Stimulated activated CD4-positive, alpha-beta T cell treated with anti-CD3 and anti-CD28 coated beads, TNF-alpha, amount 100 ng/mL, for 4 hours (primary cell): ENCODE measurements at places on chromosomes 12 and 14.

- DNase-seq = no peak
Measured at GRCh38 chr12:10194160-10194670, 15.4 kb downstream of the TMEM52B start.

- DNase-seq = no peak
Measured at GRCh38 chr14:60815371-60815770, 80.8 kb downstream of the MNAT1 start.

DNA sequence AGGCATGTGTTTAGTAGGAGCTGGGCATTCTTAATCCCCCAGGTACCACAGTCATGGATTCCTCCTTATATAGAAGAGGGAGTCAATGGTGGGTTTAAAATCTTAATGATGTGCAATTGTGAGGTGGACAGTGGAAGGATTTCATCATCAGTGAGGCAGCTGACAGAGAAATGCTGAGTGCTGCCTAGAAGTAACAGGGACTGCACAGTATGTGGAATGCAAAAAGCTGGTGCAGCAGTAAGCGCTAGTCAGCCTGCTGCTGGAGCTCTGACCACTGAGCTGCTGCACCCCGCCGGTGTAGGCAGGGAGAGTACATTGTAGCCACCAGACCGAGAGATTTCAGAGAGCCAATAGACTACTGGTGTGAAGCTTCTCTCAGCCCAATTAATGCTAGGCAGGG is 80.5 kb upstream of the DACT1 start:
- DNase-seq = no peak

DNA sequence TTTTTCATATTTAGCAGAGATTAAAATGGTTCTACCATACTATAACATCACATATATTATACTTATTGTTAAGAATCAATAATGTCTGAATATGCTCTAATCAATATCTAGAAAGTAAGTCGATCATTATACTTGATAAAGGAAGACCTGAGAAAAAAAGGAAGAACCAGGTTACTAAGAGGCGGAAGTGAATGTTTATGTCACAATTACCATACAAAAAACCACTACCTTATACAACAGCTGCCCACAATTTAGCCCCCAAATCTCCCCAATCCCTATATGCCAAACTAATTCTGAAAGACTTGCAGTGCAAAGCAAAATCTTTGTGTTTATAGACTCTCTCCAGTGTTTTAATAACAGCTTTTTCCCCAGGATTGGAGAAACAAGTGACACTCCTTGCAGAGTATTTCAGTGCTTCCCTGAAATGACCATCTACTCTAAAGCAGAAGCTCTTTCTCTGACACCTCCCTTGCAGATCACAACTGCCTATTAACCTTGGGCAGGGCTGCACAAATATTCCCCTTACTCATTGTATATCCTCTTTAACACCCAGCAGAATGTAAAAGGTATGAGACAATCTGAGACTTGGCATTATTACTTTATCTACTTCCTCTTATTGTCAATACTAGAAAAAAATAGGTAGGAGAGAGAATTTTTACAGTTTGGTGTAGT is 12.7 kb upstream of the SLC2A3 start:
- DNase-seq = no peak

DNA sequence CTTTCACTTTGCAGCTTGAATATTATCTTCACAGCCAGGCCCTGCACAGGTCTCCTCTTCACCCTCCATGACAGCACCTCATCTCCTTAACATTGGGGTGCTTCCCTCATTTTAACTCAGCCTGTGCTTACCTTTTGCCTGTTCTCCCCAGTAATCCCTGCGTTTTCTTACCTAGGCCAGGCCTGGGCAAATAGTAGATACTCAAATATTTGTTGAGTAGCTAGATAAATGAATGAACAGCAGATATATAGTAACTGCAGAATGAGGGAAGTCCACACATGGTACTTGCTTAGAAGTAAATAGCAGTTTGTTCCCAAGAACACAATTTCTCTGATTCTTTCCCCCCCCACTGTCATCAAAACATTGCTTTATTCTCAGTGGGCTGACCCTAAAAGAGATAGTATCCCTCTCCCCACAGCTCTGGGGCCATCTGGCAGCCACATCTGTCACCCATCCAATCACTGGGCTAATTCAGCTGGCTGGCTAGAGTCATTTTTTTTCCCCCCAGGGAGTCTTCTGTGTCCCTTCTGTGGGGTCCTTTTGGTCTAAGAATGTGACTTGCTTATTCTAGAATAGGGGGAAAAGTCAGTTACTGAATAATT is 43.2 kb downstream of the APPL2 start:
- no peak for DNase-seq

- DNase-seq = no peak
Measured at GRCh38 chr12:83128540-83128939, 441.8 kb downstream of the TMTC2 start.

DNA sequence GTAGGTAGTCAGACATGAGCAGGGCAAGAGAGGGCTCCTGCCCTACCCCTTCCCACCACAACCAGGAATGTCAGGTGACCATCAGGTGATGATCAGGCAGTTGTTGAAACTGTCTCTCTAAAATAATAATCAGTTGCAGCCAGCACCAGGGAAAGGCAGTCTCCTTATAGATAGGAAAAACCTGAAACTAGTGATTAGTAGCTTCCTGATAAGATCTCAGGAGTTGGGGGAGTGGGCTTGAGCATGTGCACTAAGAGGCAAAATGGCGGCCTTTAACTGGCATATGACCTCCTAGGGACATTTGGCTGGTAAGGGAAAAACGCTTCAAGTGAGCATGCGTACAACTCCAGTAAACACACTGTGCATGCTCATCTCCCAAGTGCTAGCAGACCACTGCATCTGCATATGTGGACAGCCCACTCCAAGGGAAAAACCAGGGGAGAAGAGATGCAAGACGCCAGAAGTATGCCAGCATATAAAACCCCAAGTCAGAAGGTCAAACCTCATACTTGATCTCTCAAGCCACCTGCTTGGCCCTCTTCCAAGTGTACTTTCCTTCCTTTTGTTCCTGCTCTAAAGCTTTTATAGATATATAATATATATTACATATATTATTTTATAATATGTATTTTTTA is 37.1 kb downstream of the TGFB3 start:
- no peak for DNase-seq

DNA sequence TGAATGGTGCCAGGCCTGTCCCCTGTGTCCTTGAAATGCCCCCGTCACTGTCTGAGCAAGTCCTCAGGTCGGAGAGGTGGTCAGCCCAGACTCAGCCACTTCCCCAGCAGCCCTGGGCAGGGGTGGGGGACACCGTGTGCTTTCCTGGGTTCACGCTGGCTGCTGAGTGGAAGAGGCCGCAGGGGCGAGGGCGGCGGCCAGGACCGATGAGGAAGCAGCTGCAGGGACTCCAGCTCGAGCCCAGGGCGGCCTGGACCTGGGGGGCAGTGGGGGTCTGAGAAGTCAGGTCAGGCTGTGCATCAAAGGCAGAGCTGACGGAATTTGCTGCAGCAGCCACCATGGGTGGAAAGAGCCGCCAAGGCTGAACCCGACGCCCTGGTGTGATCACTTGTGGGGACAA is 28.4 kb downstream of the NOC4L start:
- DNase-seq = no peak

DNA sequence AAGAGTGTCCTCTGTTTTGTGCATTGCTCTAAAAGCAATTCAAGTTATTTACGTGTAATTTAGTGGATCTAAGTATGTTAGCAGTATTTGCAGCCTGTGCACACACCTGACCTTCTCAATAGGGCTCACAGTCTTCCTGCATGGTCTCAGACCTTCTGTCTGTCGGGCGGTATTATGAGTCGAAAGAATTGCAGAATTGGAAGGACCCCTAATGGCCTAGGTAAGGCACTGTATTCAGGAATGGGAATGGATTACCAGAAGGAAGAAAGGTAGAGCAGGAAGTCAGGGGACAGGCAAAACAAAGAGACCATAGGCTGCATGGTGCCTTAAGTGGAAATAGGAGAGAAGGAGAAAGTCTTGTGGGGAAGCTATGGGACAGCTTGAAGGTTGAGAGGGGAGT is 341.6 kb downstream of the VRK1 start:
- DNase-seq = no peak

DNA sequence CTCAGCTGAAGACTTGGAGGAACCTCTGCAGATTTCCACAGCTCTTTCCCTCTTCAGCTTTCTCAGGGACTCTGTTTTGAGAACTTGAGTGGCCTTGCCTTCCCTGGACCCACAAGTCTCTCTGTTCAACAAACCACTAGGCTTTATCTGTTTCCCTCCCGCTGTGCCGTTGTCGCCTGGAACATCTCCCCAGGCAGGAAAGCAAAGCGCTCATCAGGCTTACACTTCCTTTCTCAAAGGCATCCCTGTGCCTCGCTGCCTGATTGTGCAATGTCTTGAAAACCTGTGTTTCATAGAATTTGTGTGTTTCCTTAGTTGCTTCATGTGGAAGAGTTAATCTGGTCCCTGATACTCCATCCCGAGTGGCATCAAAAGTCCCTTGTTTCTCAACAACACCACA is 64.1 kb downstream of the PPM1A start:
- no peak for DNase-seq

DNA sequence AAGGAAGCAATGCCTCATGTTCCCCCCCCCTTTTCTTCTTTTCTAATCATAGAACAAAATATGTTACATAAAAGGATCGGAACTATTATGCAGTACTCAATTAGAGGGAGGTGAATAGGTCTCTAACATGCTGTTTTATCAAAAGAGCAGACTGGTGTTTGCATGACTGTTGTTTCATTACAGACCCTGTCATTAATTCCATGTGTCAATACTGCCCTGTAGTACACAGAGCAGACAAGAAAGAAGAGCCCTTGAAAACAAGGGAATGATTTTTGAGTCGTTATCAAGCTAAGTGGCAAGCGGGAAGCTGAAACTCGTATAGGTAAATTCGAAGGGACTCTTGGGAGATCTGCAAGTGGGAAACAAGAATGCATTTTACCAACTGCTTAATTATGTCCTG is 76.9 kb upstream of the TMEM263 start:
- DNase-seq = no peak

GRCh38 chr12:22656831-22657230 is 31.9 kb downstream of the ETNK1 start:
- no peak for DNase-seq

GRCh38 chr12:127214186-127214585 is 1052.8 kb upstream of the TMEM132C start:
- no peak for DNase-seq

DNA sequence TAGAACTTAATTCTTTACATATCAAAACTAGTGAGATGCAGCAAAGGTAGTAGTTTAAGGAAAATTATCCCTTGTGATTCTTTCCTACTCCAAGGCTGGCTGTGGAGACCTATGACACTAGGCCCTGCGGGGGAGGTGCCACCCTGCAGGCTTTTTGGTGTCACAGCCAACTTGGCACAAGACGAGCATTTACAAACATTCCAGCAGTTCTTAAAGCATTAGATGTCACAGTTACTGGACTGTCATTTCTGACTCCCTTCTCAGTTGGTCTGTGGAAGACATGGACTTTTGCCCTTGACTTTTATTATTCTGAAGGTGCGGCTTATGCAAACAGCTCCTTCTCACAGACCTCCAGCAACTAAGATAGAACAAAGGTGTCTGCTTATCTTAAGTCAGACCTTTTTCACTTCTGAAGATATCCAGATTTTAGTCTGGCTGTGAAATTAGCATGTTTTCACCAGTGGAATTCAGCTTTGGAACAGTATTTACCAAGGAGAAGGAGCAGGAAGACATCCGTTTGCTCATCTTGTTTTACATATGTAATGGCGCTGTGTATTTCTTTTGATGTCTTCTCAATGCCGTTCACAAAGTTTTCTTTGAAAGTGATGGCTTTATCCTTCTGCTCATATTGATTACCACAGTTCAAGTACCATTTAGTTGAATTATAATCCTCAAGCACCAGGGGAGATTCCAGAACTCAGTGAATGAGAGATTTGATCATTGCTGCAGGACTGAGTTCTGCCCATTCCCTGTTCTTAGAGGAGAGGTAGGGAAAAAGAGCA is 17.9 kb downstream of the SRGAP1 start:
- DNase-seq = no peak

GRCh38 chr12:31005256-31005943 is 68.3 kb upstream of the DDX11 start:
- no peak for DNase-seq

- no peak for DNase-seq
Measured at GRCh38 chr12:109418848-109419480, 58.1 kb downstream of the KCTD10 start.

GRCh38 chr12:4135919-4136605 is 137.5 kb upstream of the CCND2 start:
- no peak for DNase-seq

DNA sequence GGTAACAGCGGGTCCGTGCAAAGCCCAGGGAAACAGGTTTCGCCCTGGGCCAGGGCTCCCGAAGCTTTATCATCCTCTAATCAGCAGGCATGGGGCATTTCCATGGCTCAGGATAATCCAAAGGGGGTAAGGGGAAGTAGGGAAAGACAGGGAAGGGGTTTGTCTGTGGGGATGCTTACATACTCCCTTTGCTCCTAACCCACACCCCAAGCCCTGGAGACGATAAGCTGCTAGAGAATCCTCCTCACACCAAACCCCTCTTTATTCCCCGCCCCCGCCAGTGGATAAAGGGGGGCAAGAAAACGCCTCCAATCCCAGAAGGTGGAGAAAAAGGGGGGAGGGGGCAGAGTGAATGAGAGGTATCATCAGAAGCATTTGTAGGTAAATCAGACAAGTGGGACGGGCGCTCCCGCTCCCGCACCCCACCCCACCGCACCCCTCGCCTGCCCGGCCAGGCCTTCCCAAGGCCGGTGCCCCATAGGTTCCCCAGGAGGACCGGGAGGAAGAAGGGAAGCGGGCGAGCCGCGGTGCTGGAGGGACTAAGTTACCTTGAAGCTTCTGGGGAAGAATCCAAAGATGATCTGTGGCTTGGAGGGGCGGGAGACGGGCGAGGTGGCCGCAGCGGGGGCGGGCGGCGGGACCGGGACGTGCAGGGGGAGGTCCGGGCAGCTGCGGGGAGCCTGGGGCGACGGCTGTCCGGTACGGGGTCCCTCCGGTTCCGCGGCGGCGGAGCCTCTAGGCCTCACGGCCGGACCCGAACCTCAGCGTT is 762 bp downstream of the PPP2R5E start:
- no peak for DNase-seq

GRCh38 chr12:646442-647384 is 16.5 kb downstream of the NINJ2 start:
- DNase-seq = no peak

DNA sequence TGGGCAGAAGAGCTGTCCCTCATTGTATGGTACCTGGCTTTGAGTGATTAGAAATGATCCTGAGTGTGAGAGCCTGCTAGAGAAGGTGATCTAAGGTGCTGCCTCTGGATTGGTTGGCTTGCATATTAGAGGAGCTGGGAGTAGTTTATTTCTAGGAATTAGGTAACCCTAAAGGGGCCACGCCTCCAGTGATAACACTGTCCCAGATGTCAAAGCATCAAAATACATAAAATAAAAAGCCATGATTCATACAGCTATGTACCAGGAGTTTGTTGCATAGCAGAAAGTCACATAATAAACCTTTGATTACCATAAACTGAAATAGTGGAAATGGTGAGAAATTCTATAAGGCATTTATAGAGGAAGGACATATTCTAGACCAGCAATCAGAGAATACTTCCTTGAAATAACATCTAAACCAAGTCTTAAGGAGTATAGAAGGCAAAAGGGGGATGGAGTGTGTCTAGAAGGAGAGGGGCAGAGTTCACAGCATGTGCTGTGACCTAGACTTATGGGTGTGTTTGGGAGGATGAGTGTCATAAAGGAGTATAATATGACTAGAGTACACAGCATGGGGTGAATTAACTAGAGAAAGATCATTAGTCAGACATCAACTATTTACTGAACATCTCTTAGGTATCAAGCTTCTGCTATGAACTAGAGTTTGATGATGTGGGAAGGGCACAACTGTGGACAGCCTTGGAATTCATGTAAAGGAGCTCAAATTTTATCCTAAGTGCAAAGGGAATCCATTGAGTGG is 686.4 kb downstream of the GALC start:
- DNase-seq = no peak

GRCh38 chr12:93783832-93784231 is 106.7 kb downstream of the CRADD start:
- peak; percentile 33 for DNase-seq
